ENCODE measurements at places on chromosomes 4 and X.

GRCh38 chrX:152614791-152615190, 22.9 kb upstream of the GABRQ start:
- no peak for DNase-seq

GRCh38 chrX:8139716-8140115, 31.4 kb downstream of the VCX2 start:
- peak; percentile 0 for DNase-seq

GRCh38 chr4:8038719-8039251, 99.1 kb upstream of the AFAP1 start:
- DNase-seq: peak; percentile 97

- DNase-seq: no peak
Observed at GRCh38 chr4:957581-958313, 15.6 kb downstream of the DGKQ start.

- no peak for DNase-seq
Observed at GRCh38 chrX:107025545-107025944, 25.5 kb upstream of the MORC4 start.

GRCh38 chr4:26594778-26595177, 10.9 kb downstream of the TBC1D19 start:
- no peak for DNase-seq

- DNase-seq: no peak
Observed at GRCh38 chr4:159015841-159016240, 87.0 kb upstream of the RAPGEF2 start.

- DNase-seq: no peak
Observed at GRCh38 chr4:159117968-159118367, 15.1 kb downstream of the RAPGEF2 start.

GRCh38 chrX:71604796-71605568, 13.3 kb downstream of the CXCR3 start:
- no peak for DNase-seq

DNA sequence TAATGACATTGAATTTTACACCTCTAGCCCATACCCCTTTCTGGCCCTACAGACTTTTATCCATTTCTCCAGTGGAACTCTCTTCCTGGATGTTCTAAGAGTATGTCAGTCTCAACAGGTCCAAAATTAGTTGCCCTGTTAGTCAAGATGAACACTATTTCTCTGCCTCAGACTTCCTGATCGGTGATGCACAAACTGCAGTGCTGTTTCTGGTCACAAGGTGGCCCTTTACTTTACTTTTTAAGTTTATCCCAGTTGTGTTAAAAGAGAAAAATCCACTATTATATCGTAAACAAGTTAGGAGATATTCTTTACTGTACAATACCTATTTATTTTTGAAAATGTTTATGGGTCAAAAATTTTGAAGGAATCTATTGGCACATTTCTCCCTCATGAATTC, 13.1 kb downstream of the TCEAL7 start:
- DNase-seq: no peak

DNA sequence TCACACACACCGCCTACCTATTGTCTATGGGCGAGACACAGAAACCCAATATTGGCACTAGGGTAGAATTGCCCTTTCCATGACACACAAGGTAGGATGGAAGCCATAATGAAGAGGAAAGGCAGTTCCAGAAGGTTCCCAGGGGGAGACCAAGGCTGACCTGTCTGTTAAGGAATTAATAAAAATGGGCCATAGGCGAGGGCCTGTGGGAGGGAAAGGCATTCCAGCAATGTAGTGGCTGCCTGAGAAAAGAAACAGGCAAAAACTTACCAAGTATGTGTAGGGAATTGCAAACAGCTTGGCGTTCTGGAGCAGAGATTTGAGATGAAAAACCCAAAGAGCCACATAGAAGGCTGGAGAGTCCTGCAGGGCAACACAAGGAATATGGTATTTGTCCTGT, 19.1 kb downstream of the MAGED2 start:
- DNase-seq: no peak

- no peak for DNase-seq
Observed at GRCh38 chr4:53059256-53059655, 197.1 kb downstream of the RASL11B start.

- no peak for DNase-seq
Observed at GRCh38 chr4:73451981-73452747, 16.1 kb downstream of the AFP start.

DNA sequence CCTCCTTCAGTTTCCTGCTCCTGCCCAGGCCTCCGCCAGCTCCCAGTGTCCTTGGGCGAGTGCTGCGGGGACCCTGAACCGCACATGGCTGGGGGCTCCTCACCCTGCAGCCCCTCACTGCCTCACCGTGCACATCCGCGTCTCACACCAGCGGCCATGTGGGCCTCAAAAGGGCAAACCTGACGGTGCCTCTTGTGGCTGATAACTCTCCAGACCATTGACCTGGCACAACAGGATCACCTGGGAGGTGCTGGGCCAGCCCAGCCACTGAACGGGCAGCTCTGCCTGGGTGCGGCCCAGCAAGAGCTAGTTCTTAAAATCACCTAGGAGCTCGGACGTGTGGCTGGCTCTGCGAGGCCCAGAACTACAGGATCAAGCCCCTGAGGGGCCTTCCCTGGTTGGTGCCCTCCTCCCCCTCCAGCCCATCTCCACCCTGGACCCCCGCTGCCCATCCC, 4.1 kb upstream of the S100P start:
- no peak for DNase-seq

- DNase-seq: no peak
Observed at GRCh38 chr4:121943941-121944340, 7.9 kb downstream of the TRPC3 start.

- no peak for DNase-seq
Observed at GRCh38 chr4:76756416-76756815, 141.5 kb downstream of the SOWAHB start.

GRCh38 chrX:72110051-72110875, 21.5 kb downstream of the RTL5 start:
- DNase-seq: no peak

- DNase-seq: no peak
Observed at GRCh38 chr4:23828020-23828715, 61.7 kb downstream of the PPARGC1A start.

- no peak for DNase-seq
Observed at GRCh38 chrX:125150231-125150630, 169.4 kb upstream of the TEX13C start.

DNA sequence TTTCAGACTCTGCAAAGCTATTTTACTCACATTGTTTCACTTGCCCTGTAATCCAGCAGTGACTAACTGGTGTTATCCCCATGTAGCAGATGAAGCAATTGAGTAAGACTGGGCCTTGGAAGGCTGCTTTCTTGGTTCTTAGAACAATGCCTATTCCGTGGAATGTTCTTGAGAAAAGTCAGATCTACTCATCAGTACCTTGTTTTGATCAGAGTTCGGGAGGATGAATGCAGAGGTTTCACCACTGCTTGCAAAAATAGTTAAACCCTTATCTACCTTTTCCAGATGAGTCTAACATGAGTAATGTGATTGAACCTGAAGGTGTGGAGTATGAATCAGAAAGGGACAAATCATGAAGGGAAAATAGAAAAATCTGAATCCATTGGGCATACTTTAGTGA, 1.8 kb downstream of the MAOB start:
- DNase-seq: no peak

GRCh38 chr4:20354120-20354519, 102.4 kb downstream of the SLIT2 start:
- DNase-seq: peak; percentile 76

GRCh38 chr4:101065935-101066485, 281.3 kb downstream of the PPP3CA start:
- DNase-seq: no peak

GRCh38 chr4:177461606-177462005, 19.4 kb upstream of the AGA start:
- DNase-seq: no peak

DNA sequence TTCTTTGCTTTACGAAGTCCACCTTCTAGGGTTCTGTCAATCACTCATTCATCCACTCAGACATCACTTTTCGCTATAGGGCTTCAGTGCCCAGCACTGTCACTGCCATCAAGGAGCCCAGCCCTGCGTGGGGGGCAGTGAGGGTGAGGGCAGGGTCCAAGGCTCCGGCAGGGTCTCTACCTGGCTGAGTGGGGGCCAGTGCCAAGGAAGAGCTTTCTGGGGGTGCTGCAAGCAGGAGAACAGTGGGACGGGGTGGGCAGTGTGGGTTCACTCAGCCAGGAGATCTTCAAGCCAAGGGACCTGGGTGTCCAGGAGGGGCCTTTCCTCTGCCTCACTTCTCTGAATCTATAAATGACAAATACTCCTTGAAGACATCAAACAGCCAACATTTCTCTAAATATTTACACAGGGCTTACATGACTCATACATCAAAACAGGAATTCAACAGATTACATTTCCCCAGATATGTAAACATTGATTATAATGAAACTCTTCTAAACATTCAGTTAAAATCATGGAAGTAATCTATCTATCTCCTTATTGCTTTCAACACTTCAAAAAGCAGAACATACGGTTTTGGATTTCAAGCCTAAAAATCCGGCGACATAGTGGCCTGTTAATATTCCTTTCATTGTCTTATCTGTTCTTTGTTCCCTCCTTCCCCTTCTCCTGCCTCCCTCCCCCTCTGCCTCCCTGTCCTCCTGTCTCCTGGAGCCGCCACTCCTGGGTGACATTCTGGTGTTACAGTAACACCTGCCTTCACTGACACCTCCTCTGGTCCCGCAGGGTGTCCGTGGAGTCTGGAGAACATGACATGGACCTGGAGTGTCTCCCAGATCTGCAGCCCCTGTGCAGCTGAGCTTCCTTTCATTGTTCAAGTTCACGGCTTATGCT, 94.4 kb upstream of the ADRA2C start:
- no peak for DNase-seq

DNA sequence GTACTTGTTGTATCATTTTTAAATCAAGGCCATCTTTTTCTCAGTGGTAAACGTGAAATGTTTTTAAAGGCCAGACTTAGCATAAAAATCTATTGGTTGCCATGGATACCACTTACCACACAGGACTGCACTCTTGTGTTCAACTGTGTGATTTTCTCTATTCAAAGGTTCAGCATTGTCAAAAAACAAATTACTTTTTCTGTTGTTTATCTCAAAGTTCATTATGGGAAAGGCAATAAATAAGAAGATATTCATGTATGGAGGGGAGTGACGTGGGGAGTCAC, 231.0 kb upstream of the GATB start:
- no peak for DNase-seq

DNA sequence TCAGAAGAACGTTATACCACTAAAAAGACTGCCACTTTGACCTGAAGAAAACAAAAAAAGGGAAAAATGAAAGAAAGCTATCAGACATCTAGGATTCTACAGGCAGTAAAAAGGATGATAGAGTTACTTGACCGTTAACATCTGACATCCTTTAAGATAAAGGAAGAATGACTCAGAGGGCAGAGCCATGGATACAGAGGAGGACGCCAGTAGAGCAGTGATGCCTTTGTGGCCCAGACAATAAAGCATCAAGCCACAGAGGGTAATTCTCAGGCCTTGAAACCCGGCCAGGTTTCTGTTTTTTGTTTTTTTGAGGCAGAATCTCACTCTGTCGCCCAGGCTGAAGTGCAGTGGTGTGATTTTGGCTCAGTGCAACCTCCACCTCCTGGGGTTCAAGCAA, 9.5 kb upstream of the BEX1 start:
- no peak for DNase-seq

GRCh38 chrX:150409486-150409885, 46.4 kb downstream of the MAMLD1 start:
- peak; percentile 19 for DNase-seq

DNA sequence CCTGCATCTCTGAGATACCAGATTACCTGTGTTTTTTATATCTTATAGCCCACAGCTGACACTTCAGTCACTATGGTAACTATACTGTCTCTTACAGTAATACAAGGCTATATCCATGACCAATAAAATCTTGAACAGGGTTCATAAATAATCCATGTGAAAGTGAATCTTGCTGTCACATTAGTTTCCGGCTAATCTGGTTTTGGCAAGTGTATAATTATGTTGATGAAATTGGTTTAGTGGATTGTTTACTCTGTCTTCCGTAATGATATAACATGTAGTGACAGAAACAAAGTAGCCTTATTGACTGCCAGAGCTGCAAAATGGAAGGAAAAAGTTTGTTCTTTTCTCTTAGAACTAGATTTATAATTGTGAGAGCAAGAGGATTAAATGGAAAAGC, 686.6 kb upstream of the PABPC4L start:
- DNase-seq: no peak

- no peak for DNase-seq
Observed at GRCh38 chr4:40196272-40196671, 559 bp upstream of the RHOH start.

GRCh38 chr4:48796191-48796926, 16.3 kb upstream of the FRYL start:
- DNase-seq: no peak

GRCh38 chr4:130825284-130825683, 1729.3 kb downstream of the C4orf33 start:
- no peak for DNase-seq

DNA sequence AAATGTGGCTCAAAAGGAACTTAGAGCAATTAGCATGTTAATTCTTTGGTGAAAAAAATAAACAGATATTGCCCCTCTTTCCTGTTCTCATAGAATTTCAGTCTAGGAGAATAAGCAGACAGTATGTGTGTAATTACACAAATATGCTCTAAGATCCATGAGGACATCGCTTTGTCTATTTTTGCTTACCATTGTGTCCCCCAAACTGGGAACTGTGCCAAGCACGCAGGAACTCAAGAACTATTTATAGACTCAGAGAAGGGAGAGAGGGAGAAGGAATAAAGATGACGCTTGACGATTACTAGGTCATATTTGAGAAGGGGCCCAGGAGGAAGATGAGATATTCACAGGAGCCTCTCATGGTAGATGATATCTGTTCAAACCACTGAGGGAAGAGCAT, 692.6 kb downstream of the RAB28 start:
- DNase-seq: no peak

DNA sequence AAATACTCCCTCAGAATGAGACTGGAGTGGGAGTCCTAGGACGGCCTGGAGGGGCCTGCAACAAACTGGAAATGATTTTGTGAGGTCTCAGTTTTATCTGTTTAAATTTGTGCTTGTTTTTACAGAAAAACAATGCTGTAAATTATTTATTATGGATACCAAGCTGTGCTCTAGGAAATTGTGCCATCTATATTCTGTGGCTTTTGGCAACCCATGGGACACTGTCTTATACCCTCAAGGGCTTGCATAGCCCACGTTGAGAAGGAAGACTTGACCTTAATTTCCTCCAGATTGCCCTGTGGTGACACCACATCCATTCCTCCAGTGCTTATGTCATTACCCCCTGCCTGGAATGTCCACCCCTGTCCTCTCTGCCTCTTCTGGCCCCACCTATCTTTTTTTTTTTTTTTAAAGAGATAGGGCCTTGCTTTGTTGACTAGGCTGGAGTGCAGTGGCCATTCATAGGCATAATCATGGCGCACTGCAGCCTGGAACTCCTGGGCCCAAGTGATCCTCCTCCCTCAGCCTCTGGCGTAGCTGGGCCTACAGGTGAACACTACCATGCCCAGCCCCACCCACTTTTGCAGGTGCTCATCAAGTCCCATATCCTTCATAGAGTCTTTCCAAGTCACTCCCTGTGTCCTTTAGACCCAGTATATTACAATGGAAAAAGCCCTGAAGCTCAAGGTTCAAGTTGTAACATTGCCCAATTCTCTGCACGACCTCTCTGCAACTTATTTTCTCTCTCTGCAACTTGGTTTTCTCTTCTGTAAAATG, 77.4 kb downstream of the HPRT1 start:
- DNase-seq: no peak

DNA sequence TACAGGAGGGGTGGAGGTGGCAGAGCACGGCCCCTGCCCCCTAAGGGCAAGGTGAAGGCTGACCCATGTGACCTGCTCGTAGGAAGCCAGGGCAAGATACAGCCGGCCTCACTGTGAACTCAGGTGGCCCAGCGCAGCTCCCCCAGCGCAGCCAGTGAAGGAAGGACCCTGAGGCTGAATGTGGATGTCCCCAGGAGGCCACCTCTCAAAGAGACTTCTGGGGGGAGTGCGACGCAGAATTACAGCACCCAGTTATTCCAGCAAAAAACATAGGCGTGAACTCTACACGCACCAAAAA, 52.6 kb downstream of the ZFYVE28 start:
- DNase-seq: no peak

All from NCI-H187 treated with DMSO at 0.1 percent for 48 hours (cell line).